ENCODE measurements at places on chromosomes 4 and X.

- DNase-seq, result peak; percentile 78
These were observed at the start of gene ZNF827 for GRCh38 chr4:145938618-145939440. ZNF827 (minus strand) TSS chr4:145938823; CDS start chr4:145938407, 416 bp downstream.

DNA sequence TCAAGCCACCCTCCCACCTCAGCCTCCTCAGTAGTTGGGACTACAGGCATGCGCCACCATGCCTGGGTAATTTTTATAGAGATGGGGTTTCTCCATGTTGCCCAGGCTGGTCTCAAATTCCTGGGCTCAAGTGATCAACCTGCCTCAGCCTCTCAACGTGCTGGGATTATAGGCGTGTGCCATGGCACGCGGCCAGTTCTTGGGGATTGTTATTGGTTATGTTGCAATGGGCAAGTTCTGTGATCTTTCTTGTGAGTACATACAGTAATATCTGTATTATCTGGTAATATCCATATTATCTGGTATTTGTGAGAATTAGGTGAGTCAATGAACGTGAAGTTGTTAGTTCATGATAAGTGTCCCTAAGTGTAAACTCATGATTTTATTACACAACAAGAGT lies 90.3 kb upstream of the TBL1X start:
- DNase-seq, result no peak

GRCh38 chr4:149277705-149278104 lies 537.9 kb downstream of the IQCM start:
- DNase-seq, result no peak

GRCh38 chr4:13268165-13268564 lies 216.0 kb downstream of the RAB28 start:
- no peak for DNase-seq

DNA sequence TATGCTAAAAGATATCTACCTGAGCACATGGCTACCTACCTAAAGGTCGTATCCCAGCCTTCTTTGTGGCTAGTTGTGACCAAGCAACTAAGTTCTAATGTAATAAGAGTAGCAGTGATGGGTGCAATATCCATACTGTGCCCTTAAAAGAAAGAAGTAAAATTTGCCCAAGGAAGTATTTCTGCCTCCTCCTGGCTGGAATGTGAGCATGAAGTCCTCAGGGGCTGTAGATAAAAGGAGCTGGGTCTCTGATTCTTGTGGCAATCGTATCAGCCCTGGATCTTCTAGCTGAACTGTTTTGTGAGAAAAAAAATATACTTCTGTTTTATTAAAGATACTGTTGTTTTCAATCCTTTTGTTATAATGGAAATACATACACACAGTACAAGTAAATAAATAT lies 217.4 kb downstream of the GPAT3 start:
- DNase-seq, result no peak

DNA sequence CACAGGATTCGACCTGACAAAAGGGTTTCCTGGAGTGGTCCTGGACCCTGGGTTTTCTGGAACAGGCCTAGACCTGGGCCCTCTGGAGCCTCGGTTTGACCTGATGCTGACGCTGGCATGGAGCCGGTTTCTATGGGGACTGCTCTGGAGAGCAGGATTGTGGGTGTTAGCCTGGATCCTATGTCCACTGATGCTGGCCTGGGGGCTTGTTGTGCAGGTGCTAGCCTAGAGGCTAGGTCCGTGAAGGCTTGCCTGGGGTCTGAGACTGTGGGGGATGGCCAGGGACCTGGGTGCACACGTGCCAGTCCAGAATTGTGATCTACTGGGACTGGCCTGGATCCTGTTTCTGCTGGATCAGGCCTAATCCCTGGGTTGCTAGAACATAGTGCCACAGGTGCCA lies 173.1 kb downstream of the TMEM47 start:
- DNase-seq, result no peak
